ENCODE measurements at places on chromosomes 5 and 9.

GRCh38 chr5:91033370-91033769, 349.7 kb downstream of the ARRDC3 start:
- DNase-seq, result no peak
- no peaks in the 10 kb centered on the region for H3K27me3 ChIP-seq
- H3K36me3 ChIP-seq, result no peaks in the 10 kb centered on the region
- no peak overlapping the region for H3K4me3 ChIP-seq

GRCh38 chr5:175920231-175920811, 47.8 kb downstream of the THOC3 start:
- no peak for DNase-seq
- peaks cover 2% of the 10 kb centered on the region for H3K36me3 ChIP-seq
- H3K4me1 ChIP-seq, result no peaks in the 10 kb centered on the region
- H3K27me3 ChIP-seq, result no peaks in the 10 kb centered on the region

GRCh38 chr5:103207011-103207410, 51.6 kb upstream of the MACIR start:
- DNase-seq, result no peak
- no peak overlapping the region for H3K27ac ChIP-seq
- H3K4me1 ChIP-seq, result peaks cover 3% of the 10 kb centered on the region
- peaks cover 36% of the 10 kb centered on the region for H3K36me3 ChIP-seq
- no peak overlapping the region for H3K4me3 ChIP-seq

GRCh38 chr5:66273121-66273520, 129.0 kb downstream of the SREK1 start:
- H3K27ac ChIP-seq, result no peak overlapping the region
- no peak for DNase-seq
- H3K4me1 ChIP-seq, result no peaks in the 10 kb centered on the region
- no peaks in the 10 kb centered on the region for H3K27me3 ChIP-seq
- no peaks in the 10 kb centered on the region for H3K36me3 ChIP-seq

DNA sequence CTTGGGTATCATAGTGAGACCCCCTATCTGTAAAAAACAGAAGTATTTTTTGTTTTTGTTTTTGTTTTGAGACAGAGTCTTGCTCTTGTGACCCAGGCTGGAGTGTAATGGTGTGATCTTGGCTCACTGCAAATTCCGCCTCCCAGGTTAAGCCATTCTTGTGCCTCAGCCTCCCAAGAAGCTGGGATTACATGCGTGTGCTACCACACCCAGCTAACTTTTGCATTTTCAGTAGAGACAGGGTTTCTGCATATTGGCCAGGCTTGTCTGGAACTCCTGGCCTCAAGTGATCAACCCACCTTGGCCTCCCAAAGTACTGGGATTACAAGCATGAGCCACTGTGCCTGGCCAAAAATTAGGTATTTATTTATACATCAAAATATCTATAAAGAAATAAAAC, 10.2 kb upstream of the CCDC171 start:
- H3K36me3 ChIP-seq, result no peaks in the 10 kb centered on the region
- no peak overlapping the region for H3K27ac ChIP-seq
- no peak overlapping the region for H3K4me3 ChIP-seq
- no peaks in the 10 kb centered on the region for H3K4me1 ChIP-seq
- H3K27me3 ChIP-seq, result no peaks in the 10 kb centered on the region
- no peak for DNase-seq

DNA sequence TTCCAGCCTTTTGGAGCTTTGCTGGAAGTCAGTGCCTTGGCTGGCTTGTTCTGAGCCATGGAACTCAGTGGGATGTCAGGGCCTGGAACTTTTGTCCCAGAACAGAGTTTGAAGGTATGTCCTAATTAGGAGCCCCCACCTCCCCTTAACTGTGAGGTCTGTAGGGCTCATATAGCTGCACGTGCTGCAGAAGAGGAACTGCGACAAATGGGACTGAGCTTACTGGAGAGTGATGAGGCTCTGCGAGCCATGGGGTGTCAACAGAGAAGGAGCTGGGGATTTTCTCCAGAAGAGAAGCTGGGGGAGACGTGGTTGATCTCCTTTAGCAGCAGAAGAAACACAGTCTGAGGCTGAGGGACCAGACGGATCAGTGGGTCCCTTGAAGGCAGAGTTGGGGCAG, 10.9 kb downstream of the TMEM8B start:
- H3K4me3 ChIP-seq, result no peak overlapping the region
- no peaks in the 10 kb centered on the region for H3K27me3 ChIP-seq
- H3K36me3 ChIP-seq, result peaks cover 11% of the 10 kb centered on the region
- no peak for DNase-seq

DNA sequence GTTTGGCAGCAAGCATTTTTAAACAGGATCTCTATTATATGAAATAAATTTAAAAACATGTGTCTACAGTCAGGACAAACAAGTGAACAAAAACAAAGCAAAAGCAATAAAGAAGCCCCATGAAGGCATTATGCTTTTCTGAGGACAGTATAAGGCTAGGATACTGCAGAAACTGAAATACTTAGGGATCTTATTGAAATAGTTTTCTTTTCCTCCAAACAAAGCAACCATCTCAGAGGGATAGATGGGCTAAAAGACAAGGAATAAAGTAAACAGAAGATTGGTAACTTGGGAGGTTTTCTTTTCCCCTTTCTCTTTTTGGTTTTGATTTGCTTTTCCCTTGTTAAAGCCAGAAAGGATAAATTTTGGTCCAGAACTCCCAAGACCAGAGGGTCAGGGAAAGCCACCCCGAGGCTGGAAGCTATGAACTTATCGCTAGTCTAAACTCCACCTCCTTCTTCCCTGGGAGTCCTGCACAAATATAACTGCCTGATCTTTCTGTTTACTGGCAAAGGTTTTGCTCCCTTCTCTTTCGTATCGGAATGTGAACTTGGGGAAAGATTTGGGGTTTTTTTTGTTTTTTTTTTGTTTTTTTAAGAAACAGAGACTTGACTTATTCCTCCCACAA, 164.0 kb downstream of the GHR start:
- no peak for DNase-seq
- no peak overlapping the region for H3K27ac ChIP-seq
- no peaks in the 10 kb centered on the region for H3K27me3 ChIP-seq
- no peak overlapping the region for H3K4me3 ChIP-seq
- no peaks in the 10 kb centered on the region for H3K36me3 ChIP-seq

DNA sequence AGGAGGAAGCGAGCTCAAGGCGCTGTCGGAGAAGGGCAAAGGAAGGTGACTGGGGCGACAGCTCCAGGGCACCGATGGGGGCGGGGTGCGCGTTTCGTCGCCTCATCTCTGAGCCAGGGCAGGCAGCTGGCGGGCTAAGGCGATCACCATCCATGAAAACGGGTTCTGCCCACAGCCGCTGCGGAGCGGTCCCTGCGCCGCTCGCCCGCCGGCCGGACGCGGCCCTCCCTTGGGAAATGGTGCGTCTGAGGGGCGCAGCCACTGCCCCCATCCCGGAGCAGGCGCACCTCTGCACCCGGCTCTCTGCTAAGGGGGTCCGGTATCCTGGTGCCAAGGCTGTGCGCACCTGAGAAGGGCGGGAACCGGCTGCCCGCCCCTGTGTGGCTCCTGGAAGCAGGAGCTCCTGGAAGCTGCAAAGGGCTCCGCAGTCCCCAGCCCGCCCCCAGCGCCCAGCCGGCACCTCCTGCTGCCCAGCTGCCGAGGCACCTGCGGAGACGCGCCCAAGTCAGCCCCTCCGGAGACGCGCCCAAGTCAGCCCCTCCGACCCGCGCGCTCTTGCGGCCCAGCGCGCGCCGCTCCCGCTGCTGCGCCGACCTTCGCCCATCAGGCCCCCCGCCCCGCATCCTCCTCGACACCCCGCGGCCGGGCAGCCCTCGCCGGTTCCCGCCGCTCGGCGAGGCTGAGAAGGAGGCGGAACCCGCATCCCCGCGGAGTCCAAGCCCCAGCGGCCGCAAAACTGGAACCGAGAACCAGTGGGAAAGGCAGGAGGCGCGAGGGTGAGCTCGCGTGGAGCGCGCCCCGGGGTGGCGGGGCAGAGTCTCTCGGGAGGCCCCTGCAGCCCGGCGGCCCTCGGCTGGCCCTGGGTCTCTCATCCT, 757 bp downstream of the ANKRD34B start:
- no peak overlapping the region for H3K27ac ChIP-seq
- H3K36me3 ChIP-seq, result no peaks in the 10 kb centered on the region
- peaks cover 39% of the 10 kb centered on the region for H3K27me3 ChIP-seq
- peak; percentile 20 for DNase-seq

DNA sequence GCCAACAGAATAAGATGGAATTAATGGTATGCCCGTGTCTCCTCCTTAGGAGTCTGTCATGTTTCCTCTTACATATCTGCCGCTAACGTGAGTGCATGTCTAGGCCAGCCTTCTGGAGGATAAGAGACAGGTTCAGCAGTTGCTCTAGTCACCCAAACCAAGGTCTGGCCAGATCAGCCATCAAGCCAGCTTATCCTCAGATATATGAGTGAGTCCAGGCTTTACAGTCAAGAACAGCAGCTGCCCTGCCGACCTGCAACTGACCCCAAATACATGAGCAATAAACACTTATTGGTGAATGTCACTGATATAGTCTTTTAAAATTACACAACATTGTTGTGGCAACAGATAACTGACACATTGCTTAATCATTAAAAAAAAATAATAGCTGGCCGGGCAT, 123.5 kb downstream of the TSSK1B start:
- no peak overlapping the region for H3K27ac ChIP-seq
- no peak for DNase-seq
- H3K27me3 ChIP-seq, result no peaks in the 10 kb centered on the region
- no peaks in the 10 kb centered on the region for H3K36me3 ChIP-seq
- H3K4me1 ChIP-seq, result no peaks in the 10 kb centered on the region
- H3K4me3 ChIP-seq, result no peak overlapping the region

GRCh38 chr5:139046551-139046950, 151.6 kb downstream of the SIL1 start:
- no peak overlapping the region for H3K27ac ChIP-seq
- peaks cover 16% of the 10 kb centered on the region for H3K36me3 ChIP-seq
- no peaks in the 10 kb centered on the region for H3K4me1 ChIP-seq
- no peak for DNase-seq

DNA sequence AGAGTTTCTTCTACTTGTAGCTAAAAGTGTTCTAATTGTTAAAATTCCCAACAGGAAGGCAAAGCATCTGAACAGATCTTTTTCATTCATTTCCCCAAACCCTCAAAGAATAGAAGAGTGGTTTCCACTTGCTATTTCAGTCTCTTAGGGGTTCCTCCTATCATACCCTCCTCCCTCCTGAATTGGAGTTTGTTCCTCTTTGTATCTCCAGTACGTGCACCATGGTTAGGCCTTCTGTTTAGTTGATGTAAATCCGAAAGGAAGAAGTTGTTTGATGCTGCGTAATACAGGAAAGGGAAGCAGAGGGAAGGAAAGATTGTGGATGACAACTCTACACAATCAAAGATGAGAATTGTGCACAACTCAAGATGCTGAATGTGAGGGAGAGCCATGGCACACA, 303.6 kb downstream of the PIK3R1 start:
- H3K4me3 ChIP-seq, result no peak overlapping the region
- DNase-seq, result no peak
- no peaks in the 10 kb centered on the region for H3K27me3 ChIP-seq
- H3K36me3 ChIP-seq, result no peaks in the 10 kb centered on the region
- H3K4me1 ChIP-seq, result no peaks in the 10 kb centered on the region

GRCh38 chr5:120677481-120677880, 213.4 kb downstream of the PRR16 start:
- no peaks in the 10 kb centered on the region for H3K36me3 ChIP-seq
- H3K4me3 ChIP-seq, result no peak overlapping the region
- DNase-seq, result no peak
- H3K27ac ChIP-seq, result no peak overlapping the region
- H3K27me3 ChIP-seq, result no peaks in the 10 kb centered on the region

- H3K36me3 ChIP-seq, result no peaks in the 10 kb centered on the region
- H3K4me1 ChIP-seq, result peaks cover 7% of the 10 kb centered on the region
- H3K4me3 ChIP-seq, result no peak overlapping the region
- DNase-seq, result peak; percentile 25
- peak overlapping the region; percentile 38 for H3K27ac ChIP-seq
- H3K27me3 ChIP-seq, result no peaks in the 10 kb centered on the region
Observed at GRCh38 chr5:112412346-112412745, 6.7 kb downstream of the EPB41L4A start.

- no peak overlapping the region for H3K4me3 ChIP-seq
- no peak overlapping the region for H3K27ac ChIP-seq
- no peaks in the 10 kb centered on the region for H3K4me1 ChIP-seq
- no peaks in the 10 kb centered on the region for H3K36me3 ChIP-seq
Observed at GRCh38 chr5:134240421-134240962, 14.6 kb upstream of the PPP2CA start.

DNA sequence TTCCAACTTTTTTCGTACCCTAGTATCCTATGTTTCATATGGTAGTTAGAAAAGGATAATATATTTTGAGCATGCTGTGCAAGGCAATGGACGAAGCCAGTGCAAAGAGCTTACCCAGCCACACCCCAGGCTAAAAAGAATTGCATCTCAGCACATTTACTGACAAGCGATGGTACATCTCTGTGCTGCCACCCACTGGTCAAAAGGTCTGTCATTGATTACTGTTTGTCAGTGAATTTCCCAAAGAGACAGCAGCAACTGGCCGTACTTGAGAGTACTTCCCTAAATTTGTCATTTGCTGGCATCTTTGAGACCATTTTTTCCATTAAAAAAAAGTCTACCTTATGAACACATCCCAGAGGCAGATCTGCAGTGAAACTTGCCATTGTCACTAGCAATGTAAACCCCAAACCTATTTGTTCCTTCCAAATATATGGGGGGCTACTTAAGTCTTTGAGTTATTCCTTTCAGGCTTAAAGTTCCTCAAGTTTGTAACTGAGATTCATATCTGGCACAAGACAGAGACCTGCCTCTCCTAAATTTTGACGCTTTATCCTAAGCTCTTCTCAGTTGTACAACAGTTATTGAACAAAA, 184.3 kb downstream of the CTNND2 start:
- no peaks in the 10 kb centered on the region for H3K4me1 ChIP-seq
- no peaks in the 10 kb centered on the region for H3K36me3 ChIP-seq
- no peak overlapping the region for H3K27ac ChIP-seq

- H3K36me3 ChIP-seq, result no peaks in the 10 kb centered on the region
- H3K4me3 ChIP-seq, result no peak overlapping the region
- no peaks in the 10 kb centered on the region for H3K27me3 ChIP-seq
- peak; percentile 64 for DNase-seq
Observed at GRCh38 chr9:89639367-89639795, 34.6 kb downstream of the GADD45G start.

DNA sequence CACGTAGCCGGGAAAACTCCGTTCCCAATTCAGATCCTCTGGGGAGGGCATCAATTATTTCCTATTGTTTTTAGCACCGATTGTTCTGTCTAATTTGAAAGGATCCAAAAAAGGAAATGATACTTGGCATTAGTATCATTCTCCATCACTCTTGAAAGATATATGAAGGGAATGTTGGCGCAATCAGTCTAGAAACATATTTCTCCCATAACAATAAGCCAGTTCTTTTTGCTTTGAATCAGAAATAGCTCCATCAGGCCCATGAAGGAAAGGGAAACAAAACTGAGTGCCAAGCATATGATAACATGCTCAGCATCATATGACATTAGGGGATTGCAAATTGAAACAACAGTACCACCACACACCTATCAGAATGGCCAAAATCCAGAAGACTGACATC, 39.8 kb downstream of the SRD5A1 start:
- DNase-seq, result no peak
- H3K36me3 ChIP-seq, result no peaks in the 10 kb centered on the region
- no peak overlapping the region for H3K4me3 ChIP-seq
- no peaks in the 10 kb centered on the region for H3K27me3 ChIP-seq
